ENCODE measurements at places on chromosomes 5 and 9.

DNA sequence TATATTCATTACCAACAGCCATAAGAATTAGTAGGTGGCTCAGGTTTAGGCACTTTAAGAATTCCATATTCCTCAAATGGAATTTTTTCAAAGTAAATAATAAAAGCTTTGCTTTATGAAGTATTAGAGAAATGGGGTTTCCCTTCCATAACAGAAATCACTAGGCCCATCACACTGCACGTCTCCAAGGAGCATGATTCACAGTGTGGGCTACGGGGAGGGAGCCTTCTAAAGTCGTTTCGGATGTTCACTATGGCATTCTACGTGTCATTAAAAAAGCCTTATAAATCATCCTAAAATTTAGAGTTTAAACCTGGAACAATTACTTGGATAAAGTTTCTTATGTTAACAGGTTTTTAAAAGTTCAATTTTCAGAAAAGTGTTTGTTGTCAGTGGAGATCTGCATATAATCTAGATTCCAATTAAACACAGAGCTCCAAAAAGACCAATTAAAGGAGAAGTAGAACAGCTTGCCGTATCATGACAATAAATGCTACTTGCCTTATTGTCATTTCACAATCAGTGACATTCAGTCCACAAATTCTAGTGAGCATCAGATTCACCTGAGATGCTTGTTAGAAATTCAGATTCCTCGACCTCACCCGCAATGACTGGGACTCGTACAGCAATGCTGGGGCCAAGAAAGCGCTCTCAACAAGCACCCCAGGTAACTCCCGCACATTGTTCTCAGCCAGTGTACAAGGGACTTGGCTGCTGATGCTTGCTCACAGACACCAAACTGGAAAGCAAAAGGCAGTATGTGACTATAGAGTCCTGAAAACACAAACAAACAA lies 115.7 kb downstream of the NFIB start:
- DNase-seq: no peak

- DNase-seq: no peak
Observed at GRCh38 chr5:112885001-112885400, 23.9 kb downstream of the SRP19 start.

DNA sequence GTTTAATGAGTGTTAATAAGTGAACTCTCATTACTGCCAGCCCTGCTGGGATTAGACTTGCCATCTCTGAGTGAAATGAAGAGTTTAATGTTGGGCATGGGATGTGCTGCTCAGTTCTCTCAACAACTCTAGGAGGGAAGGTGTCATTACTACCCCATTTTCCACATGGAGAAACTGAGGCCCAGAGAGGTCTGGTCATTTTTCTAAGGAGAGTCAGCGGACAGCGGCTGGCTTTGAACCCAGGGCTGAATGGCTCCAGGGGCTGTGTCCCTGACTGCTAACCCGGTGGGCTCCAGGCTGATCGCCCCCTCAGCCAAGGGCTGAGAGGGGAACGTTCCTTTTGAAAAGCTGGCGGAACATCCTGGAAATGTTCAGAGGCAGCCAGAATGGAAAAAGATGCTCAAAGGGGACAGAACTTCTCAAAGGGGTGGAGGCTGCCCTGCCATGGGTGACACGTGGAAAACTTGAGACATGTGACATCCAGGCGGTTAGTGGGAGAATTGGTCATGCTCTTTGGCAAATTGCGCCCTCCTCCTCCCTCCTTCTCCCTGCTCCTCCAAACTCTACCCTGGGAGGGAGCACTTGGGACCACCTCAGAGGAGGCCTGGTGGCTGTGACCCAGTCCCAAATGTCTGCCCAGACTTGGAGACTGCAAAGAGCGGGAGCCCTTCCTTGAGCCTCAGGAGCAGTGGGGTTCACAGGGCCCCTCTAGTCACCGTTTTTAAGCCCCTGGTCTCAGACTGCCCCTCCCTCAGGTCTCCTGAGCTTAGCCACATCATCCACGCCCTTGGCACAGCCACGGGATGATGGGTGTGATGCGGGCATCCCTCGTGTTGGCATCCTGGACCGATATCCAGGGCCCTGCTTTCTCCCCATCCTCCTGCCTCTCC lies 28.7 kb downstream of the DNM1 start:
- no peak for DNase-seq

GRCh38 chr5:177354711-177355110 lies 3.0 kb upstream of the RGS14 start:
- no peak for DNase-seq

DNA sequence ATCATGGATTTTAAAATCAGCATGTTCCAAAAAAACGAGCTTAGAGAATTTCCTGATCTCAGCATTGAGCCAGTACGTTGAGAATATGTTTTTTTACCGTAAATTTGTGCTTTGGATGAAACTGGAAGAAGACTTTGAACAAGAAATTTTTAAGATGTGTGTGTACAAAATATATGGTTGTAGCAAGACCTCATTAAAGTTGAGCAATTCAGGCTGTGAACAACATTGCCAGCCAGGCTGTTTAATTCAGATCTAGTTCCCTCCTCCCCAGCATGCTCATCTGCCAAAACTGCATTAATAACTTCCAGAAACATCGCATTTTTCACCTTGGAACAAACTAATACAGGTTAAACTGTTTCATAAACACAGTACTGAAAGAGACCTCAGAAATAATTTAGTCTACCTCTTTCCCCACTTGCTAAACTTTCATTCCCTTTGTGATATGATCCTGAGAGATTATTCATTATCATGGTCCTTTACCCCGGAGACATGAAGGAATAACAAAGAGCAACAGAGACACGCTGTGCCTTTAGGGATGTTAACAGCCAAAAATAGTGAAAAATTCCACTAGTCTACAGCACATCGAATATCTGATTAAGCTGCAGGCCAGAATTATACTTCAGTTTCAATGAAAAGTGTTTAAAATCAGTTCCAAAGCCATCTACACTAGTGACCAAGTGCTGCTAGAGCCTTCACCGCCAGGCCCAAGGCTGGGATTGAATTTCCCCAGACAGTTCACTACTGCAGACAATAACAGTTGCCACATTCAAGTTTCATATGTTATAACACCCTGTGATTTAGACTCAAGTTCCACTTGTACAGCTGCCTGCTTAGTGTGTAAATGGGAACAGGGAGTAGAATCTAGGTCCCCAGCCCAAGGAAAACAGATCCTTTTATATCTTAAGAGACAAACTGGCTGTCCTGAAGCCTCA lies 89.6 kb downstream of the EFNA5 start:
- DNase-seq: no peak

GRCh38 chr5:122129306-122129705 lies at the start of gene ZNF474:
TSS of gene ZNF474 (plus strand) at chr5:122129546. CDS start at chr5:122151991, 22,445 bp downstream.
- no peak for DNase-seq

DNA sequence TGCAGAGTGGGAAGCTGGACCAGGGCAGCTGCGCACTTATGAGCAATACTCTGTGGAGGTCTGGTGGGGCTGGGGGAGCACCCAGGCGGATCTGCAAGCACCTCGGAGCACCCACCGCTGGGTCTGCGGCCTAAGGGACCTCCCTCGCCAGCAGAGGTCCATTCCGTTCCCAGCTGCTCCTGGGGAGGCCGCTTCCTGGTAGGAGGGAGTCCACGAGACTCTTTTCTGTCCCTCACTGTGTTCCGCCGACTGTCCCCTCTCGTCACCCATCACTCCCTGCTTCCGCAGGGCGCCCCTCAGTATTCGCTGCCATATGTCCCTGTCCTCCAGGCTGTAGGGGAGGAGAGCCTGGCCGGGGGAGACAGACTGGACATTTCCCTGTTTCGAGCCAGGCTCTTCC lies 45.5 kb downstream of the NDST1 start:
- DNase-seq: no peak

DNA sequence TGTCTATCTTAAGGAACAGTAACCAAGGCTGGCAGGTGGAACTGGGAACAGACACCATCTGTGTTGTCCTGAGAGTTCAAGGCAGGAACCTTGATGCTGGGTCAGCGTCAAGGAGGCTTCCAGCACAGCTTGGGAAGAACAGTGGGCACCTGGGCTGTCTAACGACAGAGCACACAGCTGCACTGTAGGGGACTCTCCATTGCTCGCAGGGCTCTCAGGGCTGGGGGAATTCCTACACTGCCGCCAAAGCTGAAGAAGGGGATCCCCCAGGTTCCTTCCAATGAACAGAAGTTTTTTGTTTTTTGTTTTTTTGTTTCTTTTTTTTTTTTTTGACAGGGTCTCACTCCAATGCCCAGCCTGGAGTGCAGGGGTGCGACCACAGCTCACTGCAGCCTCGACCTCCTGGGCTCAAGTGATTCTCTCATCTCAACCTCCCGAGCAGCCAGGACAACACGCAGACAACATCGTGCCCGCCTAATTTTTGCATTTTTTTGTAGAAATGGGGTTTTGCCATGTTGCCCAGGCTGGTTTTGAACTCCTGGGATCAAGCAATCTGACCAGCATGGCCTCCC lies 81.9 kb downstream of the PTPN3 start:
- no peak for DNase-seq

DNA sequence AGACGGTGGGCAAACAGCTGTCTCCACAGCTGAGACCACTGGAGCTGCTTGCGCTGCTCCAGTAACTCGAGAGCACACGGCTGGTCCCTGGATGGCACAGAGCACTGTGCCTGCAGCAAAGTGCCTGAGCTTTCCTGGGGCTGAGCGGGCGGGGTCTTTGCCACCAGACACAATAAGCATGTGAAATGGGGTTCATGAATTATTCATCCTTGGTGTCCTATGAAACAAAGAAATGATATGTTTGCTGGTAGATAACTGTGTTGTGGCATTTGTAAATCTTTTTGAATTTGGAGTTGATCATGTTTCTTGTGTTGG lies 151.7 kb upstream of the MPDZ start:
- DNase-seq: no peak

GRCh38 chr5:35803191-35803651 lies 53.5 kb upstream of the IL7R start:
- DNase-seq: peak; percentile 94

DNA sequence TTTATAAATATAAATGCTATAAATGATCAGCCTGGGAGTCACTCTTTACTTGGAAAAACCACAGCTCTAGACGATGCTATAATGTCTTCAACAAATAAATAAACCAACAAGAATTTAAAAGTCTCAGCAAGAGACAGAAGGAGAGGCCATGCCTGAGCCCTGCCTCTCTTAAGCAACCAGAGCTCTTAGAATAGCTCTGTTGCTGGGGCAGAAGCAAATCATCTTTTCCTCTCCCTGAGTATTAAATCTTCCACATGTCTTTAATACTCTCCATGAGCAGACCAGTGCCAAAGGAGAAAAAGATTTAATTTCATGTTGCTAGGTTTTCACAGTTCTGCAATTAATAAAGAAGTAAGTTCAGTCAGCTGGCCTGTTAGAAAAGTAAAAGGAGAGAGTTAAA lies 408.0 kb upstream of the SLC30A5 start:
- DNase-seq: no peak

- no peak for DNase-seq
Observed at GRCh38 chr9:87545858-87546257, 48.2 kb downstream of the DAPK1 start.

DNA sequence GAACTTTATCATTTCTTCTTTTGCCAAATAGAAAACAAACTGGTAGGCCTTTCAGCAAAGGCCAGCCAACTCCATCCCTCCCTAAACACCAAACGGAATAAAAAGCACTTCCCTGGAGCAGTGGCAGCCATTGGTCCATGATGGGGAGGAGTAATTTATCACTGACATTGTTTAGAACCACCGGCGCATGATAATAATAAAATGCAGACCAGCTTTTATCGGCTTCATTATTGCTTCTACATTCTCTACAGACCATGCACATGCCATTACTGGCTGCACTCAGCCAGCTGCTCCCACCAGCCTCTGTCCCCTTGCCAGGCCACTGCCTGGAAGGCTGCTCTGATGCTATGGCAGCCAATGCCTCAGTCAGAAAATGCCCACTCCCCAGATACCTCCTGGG lies 45.9 kb downstream of the ABCA1 start:
- peak; percentile 87 for DNase-seq

- no peak for DNase-seq
Observed at GRCh38 chr5:115977096-115977495, 14.8 kb downstream of the LVRN start.

DNA sequence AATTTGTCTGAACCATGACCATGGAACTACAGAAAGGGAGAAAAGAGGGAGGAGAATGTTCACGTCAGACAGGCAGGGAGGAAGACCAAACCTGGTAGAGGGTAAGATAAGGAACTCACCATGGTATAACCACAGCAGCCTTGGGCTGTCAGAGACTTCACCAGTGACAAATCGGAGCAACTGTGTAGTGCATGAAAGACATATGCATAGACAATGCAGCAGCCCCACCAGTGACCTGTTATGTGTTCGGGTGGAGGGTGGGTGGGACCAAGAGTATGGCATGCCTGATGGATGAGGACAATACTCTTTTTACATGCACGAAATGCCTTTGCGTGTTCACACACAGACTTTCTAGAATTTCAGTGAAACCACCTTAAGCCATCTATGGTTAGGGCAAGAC lies 221.8 kb upstream of the RASEF start:
- no peak for DNase-seq

DNA sequence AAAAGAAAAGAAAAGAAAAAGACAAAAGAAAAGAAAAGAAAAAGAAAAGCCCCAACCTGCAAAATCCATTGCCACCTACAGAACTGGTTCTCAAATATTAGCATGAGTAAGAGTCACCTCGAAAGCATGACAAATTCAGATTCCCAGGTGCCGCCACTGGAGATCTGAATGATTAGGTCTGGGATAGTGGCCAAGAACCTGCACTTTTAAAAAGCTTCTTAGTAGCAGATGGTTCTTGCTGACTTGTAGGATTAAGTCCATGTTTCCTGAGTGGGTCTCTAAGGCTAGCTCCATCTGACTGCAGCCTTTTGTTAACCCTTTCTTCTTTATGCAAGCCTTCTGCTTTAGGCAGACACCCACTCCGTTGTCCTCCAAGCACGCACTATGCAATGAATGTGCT lies 178.5 kb upstream of the CDH18 start:
- DNase-seq: peak; percentile 99
